ENCODE measurements at places on chromosomes 2 and 18. TPM values are rescaled to one million over a fixed set of nuclear protein-coding genes. Genes with fewer than 3 reads are reported as not detected.

IL18R1 gene
- total RNA-seq: 35.7 TPM

SNORC gene
- total RNA-seq: 1.5 TPM

TCF23 gene
- not detected for total RNA-seq

IL1B gene
- total RNA-seq: 13.4 TPM

GPR45 gene
- not detected for total RNA-seq

All from upper lobe of left lung (tissue), 6 donors.